ENCODE measurements at places on chromosomes 6 and 20.
A peak's percentile ranks its signal among the peaks of the same experiment; 100 is the strongest.

DNA sequence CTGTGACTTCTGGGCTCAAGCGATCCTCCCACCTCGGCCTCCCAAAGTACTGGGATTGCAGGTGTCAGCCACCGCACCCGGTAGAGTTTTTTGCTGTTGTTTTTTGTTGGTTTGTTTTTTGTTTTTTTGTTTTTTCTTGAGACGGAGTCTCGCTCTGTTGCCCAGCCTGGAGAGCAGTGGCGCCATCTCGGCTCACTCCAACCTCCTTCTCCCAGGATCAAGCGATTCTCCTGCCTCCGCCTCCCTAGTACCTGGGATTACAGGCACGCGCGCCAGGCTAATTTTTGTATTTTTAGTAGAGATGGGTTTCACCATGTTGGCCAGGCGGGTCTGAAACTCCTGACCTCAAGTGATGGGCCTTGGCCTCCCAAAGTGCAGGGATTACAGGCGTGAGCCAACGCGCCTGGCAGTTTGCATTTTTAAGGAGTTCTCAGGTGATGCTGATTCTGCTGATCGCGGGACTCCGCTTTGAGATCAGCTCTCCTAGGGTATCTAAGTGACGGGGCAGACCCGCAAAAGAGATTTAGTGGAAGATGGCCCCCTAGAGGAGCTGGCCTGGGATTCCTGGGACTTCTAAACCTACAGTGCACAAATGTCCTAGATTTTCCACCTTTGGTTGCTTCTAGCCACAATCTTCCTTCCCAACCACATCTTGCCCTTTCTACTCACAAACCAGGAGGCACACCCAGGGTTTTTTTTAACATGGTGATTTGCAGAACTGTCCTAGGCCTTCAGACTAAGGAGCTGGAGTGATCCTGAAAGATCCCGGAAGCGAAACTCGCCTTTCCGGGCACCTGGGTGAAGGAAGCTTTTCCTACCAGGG lies 45.2 kb downstream of the DPPA5 start:
- peak; percentile 44 for DNase-seq

DNA sequence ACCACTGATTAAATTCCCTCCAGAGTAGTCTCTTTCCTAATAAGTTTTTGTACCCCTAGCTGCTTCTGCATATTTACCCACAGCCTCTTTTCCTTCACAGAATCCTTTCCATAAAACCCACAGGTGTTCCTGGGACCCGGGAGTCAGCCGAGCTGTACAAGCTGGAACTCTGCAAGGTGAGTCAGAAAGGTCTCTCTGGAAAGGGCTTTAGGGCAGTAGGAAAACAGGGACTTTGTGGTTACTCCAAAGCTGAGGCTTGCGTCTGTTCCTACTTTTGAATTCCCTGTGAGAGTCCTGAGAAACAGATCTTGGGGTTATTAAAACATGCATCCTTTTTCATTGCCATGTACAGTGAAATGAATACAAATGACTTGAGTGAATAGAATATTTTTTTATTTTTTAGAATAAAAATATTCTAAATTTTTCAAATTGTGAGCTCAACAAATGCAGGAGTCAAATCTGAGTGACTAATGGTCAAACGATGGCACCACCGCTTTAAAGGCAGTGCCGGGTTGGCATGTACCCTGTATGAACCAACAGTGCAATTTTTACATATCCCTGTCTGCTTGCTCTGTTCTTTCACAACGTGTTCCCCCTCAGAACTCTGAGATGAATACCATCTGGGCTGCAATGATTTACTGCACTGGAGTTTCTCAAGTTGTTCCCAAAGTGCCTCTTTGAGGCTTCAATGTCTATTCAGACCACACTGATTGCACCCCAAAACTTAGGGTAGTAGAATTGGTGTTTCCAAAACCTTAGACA lies 78.4 kb downstream of the GFRAL start:
- no peak for DNase-seq

GRCh38 chr6:25506020-25506419 lies 146.0 kb upstream of the SCGN start:
- DNase-seq = no peak

GRCh38 chr6:129623008-129623732 lies 86.8 kb downstream of the ARHGAP18 start:
- no peak for DNase-seq

- no peak for DNase-seq
Observed at GRCh38 chr6:91476000-91476399, 889.1 kb upstream of the MAP3K7 start.

DNA sequence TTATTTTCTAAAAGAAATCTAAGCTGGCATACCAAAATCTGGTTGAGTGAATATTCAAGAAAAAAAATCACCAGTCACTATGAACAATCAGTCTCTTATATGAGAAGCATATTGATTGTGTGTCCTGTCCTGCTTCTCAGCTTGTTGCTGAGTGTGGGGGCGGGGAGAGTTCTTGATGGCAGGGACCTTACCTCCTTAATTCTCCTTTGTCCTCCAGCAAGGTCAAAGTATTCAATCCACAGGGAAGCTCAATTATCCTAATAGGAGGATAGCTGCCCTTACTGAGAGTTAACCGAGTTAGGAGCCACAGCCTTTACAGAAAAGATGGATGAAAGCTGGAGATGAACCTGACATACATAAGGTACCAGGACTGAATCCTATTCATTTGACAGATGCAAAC lies 154.0 kb downstream of the LY86 start:
- DNase-seq = no peak

DNA sequence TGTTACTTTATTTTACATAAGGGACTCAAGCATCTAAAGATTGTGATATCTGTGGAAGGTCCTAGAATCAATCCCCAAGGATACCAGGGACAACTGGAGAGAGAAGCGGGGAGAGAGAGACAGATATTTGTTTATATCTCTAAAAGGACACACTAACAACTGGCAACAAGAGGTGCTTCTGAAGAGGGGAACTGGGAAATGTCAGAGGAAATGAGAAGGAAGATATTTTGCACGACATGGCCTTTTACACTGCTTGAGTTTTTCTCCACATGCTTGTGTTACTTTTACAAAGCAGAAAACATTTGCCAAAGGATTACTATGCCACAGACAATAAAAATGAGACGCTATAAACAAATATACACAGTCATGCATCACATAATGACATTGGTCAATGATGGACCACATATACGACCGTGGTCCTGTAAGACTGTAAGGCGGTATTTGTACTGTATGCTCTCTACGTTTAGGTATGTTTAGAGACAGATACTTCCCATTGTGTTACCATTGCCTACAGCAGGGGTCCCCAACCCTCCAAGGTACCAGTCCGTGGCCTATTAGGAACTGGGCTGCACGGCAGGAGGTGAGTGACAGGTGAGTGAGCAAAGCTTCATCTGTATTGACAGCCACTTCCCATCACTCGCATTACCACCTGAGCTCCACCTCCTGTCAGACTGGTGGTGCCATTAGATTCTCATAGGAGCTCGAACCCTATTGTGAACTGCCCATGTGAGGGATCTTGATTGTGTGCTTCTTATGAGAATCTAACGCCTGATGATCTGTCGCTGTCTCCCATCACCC lies 64.6 kb upstream of the PTPN1 start:
- DNase-seq = no peak

- no peak for DNase-seq
Observed at GRCh38 chr6:95364016-95364604, 213.2 kb upstream of the MANEA start.

DNA sequence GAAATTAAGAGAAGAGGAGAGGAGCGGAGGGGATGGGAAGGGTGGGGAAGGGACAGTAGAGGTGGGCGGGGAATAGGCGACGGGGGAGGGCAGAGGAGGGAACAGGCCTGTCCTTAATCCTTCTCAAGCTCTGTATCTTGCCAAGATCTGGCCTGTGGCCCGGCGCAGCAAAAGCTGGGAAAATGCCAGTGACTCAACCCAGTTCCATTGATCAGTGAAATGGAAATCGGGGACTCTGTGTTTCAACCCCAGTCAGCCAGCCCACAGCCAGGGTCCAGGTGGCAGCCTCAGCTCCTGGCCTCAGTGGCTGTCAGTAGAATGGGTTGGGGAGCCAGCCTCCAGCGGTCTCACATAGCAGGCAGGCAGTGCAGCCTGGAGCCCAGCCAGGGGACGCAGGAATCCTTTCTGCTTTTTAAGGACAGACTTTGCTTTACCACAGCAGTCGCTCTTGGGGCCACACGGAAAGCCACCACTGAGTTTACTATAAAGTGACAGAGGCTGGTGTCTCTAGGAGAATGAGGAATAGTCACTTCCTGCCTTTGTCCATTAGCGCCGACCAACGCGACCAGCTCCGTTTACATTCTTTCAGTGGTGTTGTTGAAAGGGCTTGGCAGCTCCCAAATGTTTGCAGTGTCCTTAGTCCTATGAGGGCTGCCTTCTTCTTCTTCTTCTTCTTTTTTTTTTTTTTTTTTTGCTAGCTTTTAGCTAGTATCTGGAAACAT lies 128.0 kb downstream of the RIN2 start:
- no peak for DNase-seq

GRCh38 chr6:40280231-40280630 lies 306.9 kb downstream of the LRFN2 start:
- no peak for DNase-seq

DNA sequence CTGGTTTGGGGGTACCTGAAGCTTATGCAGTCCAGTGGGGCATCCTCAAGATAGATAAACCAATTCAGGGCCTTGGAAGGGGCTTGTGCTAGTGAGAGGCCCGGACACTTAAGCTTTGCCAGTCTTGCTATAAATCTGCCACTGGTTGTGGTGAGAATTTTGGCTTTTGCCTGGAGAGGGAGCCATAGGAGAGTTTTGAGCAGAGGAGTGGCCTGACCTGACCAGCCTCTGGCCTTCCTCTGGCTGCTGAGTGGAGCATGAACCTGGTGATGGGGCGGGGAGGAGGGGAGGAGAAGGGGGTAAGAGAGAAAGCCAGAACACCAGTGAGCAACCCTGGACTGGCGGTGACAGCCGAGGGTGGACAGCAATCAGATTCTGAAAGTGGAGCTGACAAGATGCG lies 7.1 kb downstream of the TMEM74B start:
- peak; percentile 56 for DNase-seq

- no peak for DNase-seq
Observed at GRCh38 chr6:39426073-39426456, 103.6 kb upstream of the KCNK16 start.

DNA sequence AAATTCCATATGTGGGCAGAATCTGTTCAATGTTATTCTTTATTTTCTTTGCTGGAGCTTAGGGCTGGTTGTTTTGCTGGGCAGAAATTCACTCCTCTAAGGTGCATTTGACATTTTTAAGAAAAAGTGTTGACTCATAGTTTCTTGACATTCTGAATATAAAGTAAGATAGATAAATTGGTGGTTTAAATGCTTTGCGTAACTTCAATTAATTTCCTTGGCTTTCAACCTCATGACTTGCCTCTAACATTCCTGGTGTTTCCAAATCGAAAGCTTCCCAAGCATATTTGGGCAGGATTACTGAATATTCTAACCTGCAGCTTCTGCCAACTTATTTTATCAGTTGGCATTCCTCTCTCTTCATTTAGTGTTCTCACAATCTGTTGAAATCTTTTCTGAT lies 718.7 kb upstream of the ADGRB3 start:
- no peak for DNase-seq

DNA sequence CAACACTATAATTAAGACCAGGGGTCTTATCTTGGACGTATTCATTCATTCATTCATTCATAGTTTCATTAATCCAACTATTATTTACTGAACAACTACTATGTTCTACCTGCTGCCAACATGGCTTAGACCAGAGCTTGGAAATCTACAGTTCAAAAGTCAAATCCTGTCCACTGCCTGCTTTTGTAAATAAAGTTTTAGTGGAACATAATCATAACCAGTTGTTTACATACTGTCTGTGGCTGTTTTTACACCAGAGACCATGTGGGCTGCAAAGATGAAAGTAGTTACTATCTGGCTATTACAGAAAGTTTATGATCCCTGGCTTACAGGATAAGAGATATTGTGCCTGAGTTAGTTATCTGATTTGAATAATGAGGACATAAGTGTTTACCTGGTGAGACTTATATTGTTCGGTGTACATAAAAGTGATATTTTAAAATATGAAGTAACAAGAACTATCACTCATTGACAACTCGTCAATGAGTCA lies 567.7 kb downstream of the TFAP2B start:
- no peak for DNase-seq

GRCh38 chr6:43122146-43122545 lies 46.0 kb downstream of the PTK7 start:
- DNase-seq = no peak

GRCh38 chr20:953742-954141 lies 37.6 kb upstream of the ANGPT4 start:
- DNase-seq = peak; percentile 46

GRCh38 chr20:31676609-31676989 lies 38.9 kb downstream of the COX4I2 start:
- no peak for DNase-seq

GRCh38 chr20:46739431-46740213 lies 30.2 kb downstream of the SLC2A10 start:
- no peak for DNase-seq

GRCh38 chr6:108658174-108658573 lies 97.5 kb downstream of the FOXO3 start:
- DNase-seq = no peak

- DNase-seq = no peak
Observed at GRCh38 chr6:25173246-25173645, 105.9 kb upstream of the CARMIL1 start.

DNA sequence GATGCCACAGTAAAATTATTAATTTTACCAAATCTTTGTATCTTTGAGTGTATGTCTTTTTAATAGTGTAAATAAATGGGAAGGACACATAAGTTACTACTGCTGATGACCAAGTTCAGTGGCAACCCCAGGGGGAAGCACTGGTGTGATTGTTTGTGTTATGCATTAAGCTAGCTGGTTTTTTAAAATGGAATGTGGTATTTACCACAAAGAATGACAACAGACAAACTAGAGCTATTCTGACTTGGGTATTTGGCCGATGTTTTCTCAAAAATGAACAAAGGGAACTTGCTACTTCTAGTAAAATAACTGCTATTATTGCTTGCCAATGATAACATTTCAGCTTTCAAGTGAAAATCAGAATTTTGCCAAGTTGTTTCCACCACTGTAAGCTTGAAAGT lies 2.9 kb downstream of the FNDC1 start:
- DNase-seq = no peak

DNA sequence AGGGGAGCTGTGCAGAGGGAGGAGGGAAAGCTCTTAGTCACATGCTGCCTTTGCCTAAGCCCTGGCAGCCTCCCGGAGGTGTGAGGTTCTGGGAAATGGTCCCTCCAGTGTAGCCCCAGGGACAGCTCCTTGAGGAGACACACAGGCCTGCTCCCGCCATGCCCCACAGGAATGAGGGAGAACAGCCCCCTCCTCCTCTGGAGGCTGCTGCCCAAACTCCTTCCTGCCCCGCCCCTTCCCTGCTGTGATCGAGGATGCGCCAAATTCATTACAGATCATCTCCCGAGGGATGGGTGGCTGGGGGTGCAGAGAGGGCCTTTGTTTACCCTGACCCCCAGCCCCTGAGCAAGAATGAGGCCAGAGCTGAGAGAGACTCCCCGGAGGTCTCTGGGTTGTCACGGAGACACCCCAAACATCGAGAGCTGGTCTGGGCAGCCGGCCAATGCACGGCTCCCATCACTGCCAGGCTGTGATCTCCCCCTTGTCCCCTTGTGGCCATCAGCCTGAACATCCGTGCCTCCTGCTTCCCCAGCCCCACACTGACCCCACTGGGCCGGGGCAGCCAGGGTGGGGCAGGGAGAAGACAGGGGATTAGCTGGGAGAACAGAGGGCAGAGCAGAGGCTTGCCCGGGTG lies 8.4 kb downstream of the CYP21A2 start:
- no peak for DNase-seq

GRCh38 chr6:73169633-73170032 lies 55.7 kb downstream of the KHDC1L start:
- DNase-seq = no peak

GRCh38 chr6:33172688-33173534 lies 19.4 kb downstream of the COL11A2 start:
- peak; percentile 27 for DNase-seq

GRCh38 chr20:24490598-24490997 lies 21.2 kb downstream of the SYNDIG1 start:
- DNase-seq = no peak

Data from Caco-2 (cell line).